ENCODE measurements at places on chromosomes 6 and 20.

- DNase-seq = no peak
Observed at GRCh38 chr6:20805021-20805420, 270.8 kb downstream of the CDKAL1 start.

- no peak for DNase-seq
Observed at GRCh38 chr20:53291548-53291947, 302.1 kb downstream of the ZNF217 start.

GRCh38 chr20:7841971-7842310, 98.3 kb downstream of the HAO1 start:
- DNase-seq = no peak

GRCh38 chr6:112036088-112036637, 17.7 kb upstream of the CCN6 start:
- DNase-seq = no peak

GRCh38 chr6:118740372-118740771, 89.0 kb upstream of the CEP85L start:
- DNase-seq = no peak

- DNase-seq = peak; percentile 25
Observed at GRCh38 chr6:32148289-32149091, 3.2 kb downstream of the PRRT1 start.

- DNase-seq = no peak
Observed at GRCh38 chr6:78505178-78505577, 362.2 kb upstream of the IRAK1BP1 start.

GRCh38 chr20:5433352-5433751, 116.6 kb upstream of the PROKR2 start:
- no peak for DNase-seq

DNA sequence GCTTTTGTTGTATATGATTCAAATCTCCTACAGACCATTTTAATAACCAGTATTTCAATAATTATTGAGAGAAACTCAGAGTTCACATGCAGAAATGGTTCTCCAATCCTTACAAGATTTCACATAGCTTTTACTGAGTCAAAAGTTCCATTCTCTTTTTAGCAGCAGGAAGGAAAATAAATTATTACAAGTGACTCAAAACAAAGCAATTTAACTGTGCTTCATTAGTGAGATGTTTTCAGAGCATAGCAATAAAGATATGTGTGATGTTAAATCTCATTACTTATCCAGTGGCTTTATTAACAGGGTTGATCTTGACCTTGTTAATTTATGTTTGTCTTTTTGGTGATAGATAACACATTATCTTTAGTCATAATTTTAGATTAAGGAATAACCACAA, 22.0 kb downstream of the KIF13A start:
- no peak for DNase-seq

DNA sequence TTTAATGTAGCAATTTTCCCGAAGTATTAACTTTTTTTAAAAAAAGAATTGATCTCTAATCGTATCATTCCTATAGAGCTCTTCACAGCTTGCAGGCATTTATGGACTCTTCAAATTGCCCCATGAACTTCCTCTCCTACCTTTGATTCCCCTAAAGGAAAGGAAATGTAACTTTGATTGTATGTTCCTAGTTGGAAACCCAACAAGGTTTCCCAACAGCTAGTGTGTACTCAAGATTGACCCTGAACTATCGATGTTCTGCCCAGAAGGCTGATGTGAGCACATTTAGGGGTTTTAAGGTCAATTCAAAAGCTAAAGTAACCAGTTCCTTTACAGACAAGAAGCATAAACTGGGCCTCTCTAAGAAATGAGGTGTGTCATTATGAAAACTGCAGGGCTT, 491.7 kb downstream of the PTPRT start:
- DNase-seq = no peak

GRCh38 chr6:105608711-105609374, 206.0 kb upstream of the PREP start:
- no peak for DNase-seq

GRCh38 chr20:8726460-8726859, 342.4 kb upstream of the PLCB4 start:
- no peak for DNase-seq

- DNase-seq = no peak
Observed at GRCh38 chr6:64280569-64280968, 645.0 kb downstream of the PHF3 start.

DNA sequence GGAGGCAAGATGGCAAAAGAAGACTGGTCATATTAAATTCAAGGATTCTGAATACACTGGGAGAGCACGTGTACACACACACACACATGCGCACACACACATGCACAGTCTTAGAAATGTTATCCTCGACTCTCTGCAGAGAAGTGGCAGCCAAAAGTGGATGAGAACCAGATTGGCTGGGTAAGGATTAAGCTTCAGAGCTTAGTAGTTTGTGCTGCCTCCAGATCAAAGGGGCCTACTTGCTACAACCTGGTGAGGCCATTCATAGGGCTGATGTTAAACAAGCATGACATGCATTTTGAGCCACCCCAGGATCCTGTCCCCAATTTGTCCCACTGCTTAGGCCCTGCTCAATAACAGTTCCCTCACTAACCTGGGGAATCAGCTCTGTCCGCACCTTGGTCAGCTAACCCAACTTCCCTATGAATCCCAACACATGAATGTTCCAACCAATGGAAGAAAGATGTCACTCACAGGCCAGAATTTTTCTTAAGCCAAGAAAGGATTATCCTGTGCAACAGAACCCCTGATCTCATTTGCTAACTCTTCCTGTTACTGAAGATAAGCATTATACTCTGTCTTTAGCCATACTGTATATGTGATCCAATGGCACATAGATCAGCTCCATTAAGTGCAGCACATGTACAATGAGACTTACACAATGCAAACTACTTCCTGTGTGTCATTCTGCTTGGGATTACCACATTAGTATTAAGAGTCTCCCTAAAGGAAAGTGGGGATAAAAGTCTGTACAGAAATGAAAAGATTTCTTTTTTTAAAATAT, 31.0 kb downstream of the TOMM6 start:
- no peak for DNase-seq

GRCh38 chr6:3781504-3781903, 30.0 kb upstream of the PXDC1 start:
- no peak for DNase-seq

GRCh38 chr6:10837622-10837994, 731 bp downstream of the MAK start:
- no peak for DNase-seq

DNA sequence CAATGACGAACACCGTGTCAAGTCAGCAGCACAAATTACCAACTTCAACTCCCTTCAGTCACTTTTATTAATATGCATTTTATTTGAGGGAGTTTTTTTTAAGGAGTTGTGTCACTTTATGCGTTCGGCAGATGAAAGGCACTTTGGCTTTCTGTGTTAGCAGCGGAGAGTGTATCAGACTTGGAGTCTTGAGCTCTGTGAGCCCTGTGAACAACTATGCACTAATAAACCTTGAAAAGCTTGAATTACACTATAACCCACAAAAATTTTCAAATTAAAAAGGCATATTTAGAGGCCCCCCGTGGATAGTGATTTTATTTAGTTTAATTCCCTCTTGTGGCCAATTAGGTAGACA, 335.3 kb upstream of the NT5E start:
- no peak for DNase-seq

DNA sequence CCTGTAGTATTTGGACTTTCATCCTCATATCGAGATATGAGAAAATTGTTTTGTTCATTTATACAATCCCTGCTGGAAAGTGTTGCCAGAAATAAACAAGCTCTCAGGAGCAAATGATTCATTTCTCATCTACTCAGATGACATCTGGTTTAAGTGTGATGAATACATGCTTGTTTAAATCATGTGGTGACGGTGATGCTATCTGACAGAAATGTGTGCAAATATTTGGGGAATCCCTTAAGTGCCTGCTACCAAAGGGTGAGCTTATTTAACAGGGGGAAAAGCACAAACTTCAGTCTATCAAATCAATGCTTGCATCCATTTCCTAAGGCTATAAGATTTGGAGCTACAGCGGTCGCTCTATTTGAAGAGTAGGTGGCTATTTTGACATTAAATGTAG, 368.3 kb upstream of the SASH1 start:
- DNase-seq = no peak

- no peak for DNase-seq
Observed at GRCh38 chr6:168050225-168050880, 28.7 kb downstream of the FRMD1 start.

DNA sequence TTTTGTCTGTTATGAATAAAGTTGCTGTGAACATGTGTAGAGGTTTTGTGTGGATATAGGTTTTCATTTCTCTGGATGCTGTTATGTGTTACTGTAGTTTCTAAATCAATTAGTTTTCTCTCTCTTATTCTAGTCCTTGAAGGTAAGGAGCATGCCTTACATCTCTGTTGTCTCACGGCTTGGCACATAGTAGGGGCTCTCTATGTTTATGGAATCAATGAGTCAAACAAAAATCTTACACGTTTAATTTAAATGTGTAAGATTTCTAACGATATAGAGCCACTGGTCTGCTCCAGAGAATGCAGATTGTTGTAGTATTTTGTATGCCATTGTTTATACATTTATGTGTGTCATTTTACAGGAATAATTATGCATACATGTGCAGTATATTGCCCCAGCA, 15.3 kb upstream of the DHX35 start:
- no peak for DNase-seq

DNA sequence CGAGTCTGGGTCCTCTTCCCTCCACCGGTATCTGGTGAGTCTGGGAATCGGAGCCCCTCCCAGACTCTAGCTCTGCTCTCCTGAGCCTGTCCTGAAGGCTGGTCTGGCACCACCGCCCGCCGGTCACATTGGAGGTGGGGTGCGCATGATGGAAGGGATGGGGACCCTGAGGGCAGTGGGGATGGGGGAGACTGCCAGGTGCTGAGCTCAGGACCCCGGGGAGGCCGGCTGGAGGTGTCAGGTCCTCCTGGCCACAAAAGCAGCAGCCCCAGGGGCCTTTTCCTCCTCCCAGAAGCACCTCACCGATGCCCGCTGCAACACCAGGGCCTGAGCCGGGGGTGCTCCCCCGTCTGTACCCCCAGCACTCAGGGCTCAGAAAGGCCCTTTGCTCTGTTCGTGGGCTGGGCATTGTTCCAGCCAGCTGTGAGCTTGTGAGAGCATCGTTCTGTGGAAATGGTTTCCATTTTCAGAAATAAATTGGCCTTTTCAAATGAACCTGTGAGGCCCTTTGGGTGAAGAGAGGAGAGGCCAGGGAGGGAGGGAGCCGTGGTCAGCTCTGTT, 2.5 kb upstream of the NPBWR2 start:
- DNase-seq = no peak

GRCh38 chr6:35635601-35636597, 52.8 kb downstream of the FKBP5 start:
- no peak for DNase-seq

DNA sequence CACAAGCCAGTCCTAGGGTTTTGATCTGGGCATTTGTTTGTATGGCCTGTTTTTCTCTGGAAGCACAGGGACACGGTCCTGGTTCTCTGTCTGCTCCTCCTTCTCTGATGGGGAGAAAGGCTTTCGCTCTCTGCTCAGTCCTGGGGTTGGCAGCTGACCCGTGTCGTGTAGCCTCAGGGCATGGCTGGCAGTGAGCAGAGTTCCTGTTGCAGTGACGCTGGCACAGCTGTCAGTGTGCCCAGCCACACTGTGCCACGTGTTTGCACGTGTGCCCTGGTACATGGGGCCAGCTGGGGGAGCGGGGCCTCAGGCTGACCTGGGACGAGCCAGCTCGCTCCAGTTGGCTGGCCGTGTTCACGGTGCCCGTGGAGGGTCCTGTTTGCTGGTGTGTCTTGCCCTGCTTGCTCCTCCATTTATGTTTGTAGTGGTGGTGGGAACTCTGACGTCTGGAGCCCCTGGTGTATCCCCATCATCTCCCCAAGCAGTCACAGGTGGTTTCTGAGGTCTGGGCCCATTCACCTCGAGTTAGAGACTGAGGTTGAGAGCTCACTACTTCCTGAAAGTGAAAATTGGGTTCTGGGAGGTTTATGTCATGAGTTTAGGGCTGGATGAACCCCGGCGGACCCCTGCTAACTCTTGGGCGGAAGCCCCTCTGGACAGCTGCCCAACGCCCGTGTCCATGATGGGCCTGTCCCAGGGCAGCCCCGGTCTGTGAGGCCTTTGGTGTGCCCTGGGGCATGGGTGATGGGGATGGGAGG, 10.2 kb upstream of the DNAJC5 start:
- DNase-seq = no peak

DNA sequence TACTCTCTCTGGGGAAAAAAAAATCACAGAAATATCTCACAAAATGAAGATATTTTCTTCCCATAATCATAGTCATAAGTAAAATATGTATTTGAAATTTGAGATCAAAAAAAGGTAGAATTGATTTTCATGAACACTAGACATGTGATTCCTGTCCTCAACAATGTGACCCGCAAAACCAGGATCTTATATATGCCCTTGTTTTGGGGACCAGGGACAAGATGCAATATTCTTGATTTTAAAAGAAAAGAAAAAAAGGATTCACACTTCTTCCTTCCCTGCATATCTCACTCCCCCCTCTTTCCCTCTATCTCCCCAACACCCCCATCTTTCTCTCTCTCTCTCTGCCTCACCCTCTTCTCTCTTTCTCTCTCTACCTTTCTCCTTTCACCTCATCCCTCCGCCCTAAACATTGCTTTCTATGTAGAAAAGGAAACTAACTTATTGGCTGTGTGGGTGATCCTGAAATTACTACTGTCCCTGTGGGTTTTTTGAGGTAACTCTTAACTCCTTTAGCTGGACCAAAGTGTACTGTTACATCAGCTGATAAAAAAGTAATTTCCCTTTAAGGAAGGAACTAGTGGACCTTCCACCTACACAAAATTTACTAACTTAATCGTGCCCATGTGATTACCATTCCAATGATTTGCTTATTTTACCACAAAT, 85.6 kb downstream of the AIG1 start:
- no peak for DNase-seq

DNA sequence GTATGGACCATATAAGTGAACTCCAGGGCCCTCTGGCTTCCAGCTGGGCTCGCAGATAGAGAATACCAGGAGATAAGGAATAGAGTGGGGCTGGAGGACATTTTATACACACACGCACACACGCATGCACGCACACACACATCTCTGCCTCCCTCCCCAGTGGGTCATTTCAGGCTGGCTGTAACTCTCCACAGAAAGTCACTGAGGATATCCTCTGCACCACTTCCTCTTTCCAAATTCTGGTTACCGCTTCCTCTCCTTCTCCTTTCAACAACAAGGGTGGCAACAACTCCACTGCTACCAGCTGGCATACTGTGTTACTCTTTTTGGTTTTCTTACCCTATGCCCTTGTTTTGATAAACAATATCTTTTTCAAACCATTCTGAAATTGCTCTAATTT, 280.2 kb downstream of the COL12A1 start:
- DNase-seq = no peak

- DNase-seq = no peak
Observed at GRCh38 chr20:63187338-63188158, 28.4 kb downstream of the YTHDF1 start.

DNA sequence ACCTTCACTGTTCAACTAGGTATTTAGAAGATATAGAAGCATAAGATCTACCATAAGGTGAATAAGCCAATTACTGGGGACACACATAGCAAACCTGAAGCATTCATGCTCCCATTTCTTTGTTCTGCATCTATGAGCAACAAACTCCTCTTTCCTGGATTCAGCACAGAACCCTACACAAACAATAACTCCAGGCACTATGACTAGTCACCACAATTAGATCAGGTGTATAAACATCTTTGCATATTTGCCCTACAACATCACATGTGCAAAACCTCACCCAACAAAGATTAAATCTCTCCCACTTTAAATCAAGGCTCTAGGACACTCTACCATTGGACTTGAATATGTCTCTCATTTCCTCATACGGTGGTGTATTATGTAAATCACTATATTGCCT, 652.3 kb downstream of the EPHA7 start:
- no peak for DNase-seq

GRCh38 chr6:134123666-134124208, 71.3 kb upstream of the SLC2A12 start:
- no peak for DNase-seq

GRCh38 chr6:167965592-167966539, 31.6 kb upstream of the KIF25 start:
- DNase-seq = no peak
